ENCODE measurements at places on chromosomes 1 and 21. TPM values are rescaled to one million over a fixed set of nuclear protein-coding genes. Genes with fewer than 3 reads are reported as not detected.
A peak's percentile ranks its signal among the peaks of the same experiment; 100 is the strongest.

Gene TSEN15
- 22.7 TPM for polyA plus RNA-seq

DNA sequence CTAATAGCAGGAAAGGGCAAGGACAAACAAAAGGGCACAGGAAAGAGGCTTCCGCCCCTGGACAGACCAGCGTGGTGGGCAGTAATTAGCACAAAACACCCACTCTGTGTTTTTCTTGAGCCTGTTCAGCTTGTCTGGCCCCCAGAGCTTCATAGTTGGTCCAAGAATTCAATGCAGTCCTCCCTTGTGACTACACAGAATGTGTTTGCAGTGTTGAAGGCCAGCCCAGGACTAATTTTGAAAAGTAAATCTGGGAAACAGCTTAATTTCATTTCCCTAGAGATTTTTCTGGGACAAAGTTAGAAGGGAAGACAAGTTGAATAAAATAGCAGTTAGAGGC lies 49.2 kb upstream of the LMO4 start:
- no peak for DNase-seq

GRCh38 chr1:96208428-96208827 lies 513.2 kb upstream of the PTBP2 start:
- no peak for DNase-seq

DNA sequence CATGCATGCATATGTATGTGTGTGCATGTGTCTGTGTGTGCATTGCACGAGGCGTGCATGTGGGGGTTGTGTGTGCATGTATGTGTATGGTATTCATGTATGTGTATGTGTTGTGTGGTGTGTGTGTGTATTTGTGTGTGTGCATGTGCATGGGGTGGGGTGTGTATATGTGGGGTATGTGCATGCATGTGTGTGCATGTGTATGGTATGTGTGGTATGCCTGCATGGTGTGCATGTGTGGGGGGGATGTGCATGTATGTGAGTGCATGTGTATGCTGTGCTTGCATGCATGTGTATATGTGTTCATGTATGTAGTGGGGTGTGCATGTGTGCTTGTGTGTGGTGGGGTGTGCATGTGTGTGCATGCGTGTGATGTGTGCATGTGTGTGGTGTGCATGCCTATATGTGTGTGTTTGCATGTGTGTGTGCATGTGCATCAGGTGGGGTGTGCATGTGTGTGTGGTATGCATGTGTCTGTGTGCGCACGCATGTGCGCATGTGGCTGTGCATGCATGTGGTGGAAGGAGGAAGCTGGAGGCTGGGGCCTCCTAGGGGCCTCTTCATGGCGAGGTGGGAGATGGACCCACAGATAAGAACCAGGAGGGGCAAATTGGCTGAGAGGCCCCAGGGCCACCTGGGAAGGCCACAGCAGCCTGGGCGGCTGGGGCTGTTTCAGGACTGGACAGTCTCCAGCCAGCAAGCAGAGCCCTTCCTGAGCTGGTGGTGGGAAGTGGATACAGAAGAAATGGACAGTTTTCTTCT lies 35.9 kb upstream of the ARF1 start:
- no peak for DNase-seq

DNA sequence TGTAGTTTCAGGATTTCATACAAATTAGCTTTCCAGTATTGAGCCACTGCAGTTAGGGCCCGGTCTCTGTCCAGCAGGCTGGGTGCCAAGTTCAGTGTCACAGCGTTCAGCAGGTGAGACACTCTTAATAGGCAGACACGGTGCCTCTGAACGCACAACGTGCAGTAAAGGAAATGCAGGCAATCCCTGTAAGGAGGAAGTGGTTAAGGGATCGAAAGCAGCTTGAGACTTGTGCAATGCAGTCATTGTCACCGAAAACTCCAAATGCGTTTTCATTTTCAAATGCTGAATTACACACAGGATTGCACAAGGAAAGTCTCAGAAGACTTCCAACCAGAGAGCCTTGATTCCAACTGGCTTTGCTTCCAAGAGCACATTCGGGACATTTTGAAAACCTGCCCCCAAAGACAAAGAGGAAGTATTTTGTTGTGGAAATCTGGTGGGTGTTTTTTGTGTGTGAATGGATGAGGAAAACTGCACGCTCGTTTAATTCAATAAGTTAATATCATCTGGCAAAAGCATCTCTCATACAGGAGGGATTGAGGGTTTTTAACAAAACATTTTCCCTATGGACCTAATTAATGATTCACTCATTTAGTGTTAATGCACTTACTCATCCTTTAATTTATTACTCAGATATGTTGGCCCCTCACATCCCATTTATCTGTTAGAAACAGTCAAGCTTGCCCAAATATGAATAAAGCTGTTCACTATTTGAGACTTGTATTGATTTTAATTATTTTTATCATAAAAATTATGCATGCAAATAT lies 61.6 kb downstream of the PTGS2 start:
- no peak for DNase-seq

DNA sequence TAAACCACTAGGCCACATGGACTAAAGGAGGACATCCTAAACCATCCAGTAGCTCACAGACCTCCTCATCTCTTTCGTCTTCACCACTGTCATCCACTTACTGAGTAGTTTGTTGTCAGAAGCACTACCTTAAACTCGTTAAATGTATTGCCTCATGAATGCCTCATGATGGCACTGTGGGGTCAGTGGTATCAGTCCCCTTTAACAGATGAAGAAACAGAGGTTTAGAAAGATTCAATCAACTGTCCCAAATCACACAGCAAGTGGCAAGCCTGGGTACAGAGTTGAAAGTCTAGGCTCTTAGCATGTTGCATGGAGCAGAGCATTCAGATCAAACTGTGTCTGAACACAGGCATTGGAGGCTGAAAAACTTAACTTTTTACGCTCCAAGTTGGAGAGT lies 183.6 kb upstream of the KIAA0040 start:
- no peak for DNase-seq

- no peak for DNase-seq
Observed at GRCh38 chr1:177490036-177490639, 319.4 kb downstream of the BRINP2 start.

GRCh38 chr1:178606839-178607238 lies 93.9 kb downstream of the TEX35 start:
- no peak for DNase-seq

DNA sequence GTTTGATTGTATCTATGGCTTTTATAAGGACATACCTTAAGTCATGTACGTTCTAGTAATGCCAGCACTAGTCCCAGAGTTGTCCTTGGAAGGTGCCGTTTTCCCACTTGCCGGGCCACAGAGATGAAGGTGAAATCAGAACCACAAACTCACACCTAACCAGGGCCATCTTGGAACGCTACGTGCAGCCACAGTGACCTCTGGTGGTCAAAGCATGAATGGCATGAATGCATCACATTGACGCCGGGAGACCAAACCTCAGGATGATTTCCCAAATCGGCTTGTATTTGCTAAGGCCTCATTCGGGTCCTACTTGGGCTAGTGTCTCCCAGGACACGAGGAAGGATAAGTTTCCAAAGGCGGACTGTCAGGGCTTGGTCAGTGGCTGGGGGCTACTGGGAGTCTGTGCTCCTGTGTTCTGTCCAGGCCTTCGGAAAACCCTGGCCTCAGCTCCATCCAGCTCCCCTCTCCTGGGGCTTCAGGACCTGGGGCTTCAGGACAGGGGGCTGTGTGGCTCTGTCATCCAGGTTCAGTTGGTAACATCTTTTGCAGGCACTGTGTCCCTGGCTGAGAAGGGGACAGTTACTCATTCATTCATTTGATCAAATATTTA lies 260.5 kb downstream of the PRDM2 start:
- peak; percentile 33 for DNase-seq

GRCh38 chr21:46049890-46050667 lies 47.8 kb upstream of the COL6A2 start:
- DNase-seq = no peak

DNA sequence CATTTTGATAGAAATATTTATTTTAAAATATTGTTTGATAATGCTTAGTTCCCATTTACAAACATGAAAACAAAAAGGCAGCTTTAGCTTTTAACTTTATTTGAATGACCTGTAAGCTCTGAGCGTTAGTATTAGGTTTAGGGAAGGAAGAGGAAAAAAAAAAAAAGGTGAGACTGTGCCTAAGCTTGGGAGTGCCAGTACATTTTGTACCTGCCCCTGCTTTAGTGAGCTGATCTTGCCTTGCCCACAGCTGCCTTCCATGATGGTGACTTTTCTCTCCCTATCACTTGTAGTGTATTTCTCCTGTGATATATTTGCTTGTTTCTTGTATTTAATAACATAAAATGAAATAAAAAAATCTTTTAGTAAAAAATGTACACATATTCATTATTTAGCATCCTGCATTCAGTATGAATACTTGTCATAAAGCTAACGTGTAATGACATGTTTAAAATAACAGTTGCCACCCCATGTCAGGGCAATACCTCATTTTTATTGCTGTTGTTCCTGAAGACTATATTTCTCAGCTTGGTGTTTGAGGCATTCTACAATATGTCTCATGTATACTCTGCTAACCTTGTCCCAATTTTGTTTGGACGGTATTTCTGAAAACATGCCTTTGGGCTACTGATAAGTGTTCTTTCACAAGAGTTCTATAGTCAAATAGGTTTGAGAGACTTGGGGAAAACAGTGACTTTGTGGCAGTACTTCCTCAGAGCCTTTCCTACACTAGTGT lies 76.3 kb downstream of the NEK7 start:
- no peak for DNase-seq

Gene ERICH3
- polyA plus RNA-seq = 0.11 TPM

Gene SLC1A7
- polyA plus RNA-seq = 0.29 TPM

Gene PRAMEF25
- polyA plus RNA-seq = not detected

DNA sequence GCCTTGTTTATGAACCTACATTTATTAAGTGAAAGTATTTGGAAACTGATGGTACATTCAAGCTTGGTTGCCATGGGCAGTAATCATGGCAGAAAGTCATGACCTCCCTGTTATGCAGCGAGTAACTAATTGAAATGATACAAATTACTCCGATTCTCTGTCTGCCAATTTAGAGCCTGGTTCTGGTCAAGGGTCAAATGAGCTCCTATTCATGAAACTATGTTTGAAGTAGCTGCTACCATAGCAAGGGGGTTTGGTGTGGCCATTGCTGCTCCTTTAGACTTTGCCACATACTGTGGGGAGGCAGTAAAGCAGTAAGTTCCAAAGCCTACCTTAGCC lies 187.2 kb upstream of the FOXD3 start:
- no peak for DNase-seq

- DNase-seq = no peak
Observed at GRCh38 chr1:177809819-177810218, 160.0 kb downstream of the SEC16B start.

GRCh38 chr1:23777979-23778814 lies at the start of gene PITHD1:
PITHD1 (plus strand) TSS chr1:23778418; CDS start chr1:23778516, 98 bp downstream.
- DNase-seq = peak; percentile 59

- no peak for DNase-seq
Observed at GRCh38 chr1:916173-917075, 7.3 kb upstream of the SAMD11 start.

GRCh38 chr21:44612669-44613229 lies 870 bp downstream of the KRTAP10-8 start:
- DNase-seq = no peak

Gene TTC13
- 6.5 TPM for polyA plus RNA-seq

DNA sequence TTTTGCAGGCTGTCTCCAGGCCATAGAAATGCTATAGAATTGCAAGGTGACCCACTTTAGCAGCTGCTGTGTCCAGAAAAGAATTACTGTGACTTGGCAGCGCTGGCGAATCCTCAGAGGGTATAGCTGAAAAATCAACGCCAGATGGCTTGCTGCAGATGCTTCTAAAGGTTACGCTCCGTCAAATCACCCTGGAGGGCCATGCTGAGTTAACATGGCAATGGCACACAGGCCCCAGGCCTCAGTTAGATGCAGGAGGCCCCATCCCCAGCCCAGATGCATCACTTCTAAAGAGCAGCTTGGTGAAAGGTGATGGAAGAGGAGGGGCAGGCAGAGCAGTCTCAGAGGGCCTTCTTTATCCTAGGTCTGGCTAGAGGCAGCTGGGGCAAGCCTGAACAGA lies 18.0 kb downstream of the KIAA1614 start:
- DNase-seq = no peak

Gene IVL
- polyA plus RNA-seq = 9.5 TPM

GRCh38 chr21:15122241-15122640 lies 57.4 kb upstream of the NRIP1 start:
- no peak for DNase-seq

- DNase-seq = no peak
Observed at GRCh38 chr1:45260244-45260643, 53.8 kb upstream of the ZSWIM5 start.

GRCh38 chr21:36075171-36075570 lies 5.3 kb downstream of the CBR1 start:
- peak; percentile 15 for DNase-seq

Gene S100A6
- polyA plus RNA-seq = 1,706 TPM

Gene KNCN
- polyA plus RNA-seq = not detected

GRCh38 chr1:54297596-54298283 lies 97.8 kb downstream of the MRPL37 start:
- no peak for DNase-seq

GRCh38 chr1:212167098-212167497 lies 118.1 kb upstream of the PPP2R5A start:
- DNase-seq = no peak

DNA sequence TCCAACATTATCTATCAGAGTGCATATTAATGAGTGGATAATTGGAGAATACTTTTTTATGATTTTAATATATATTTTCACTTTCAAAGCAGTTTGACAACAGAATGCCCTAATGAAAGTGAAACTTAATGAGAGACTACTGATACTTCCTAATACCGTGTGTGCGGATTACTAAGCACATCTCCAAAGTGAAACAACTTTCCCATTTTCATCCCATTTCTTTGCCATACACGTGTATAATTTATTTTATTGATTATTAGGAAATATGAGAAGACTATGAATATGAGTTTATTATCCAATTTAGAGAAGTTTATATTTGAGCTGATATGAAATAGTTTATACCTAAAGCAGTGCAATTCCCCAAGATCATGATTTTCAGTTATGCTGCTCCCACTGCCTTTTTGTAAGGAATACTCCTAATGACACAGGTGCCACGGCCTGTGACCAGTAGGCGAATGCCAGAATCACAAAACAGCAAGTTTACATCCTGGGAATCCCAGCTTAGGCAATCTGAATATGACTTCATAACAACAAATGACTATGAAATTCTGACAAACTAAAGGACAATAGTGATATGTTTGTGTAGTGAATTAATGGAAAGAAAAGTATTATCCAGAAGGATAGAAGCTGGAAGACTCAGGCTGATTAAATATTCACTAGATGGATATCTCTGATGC lies 202.9 kb downstream of the NCAM2 start:
- no peak for DNase-seq

GRCh38 chr1:45929257-45929687 lies 125.9 kb downstream of the MAST2 start:
- no peak for DNase-seq

Gene ITLN2
- 0.37 TPM for polyA plus RNA-seq

DNA sequence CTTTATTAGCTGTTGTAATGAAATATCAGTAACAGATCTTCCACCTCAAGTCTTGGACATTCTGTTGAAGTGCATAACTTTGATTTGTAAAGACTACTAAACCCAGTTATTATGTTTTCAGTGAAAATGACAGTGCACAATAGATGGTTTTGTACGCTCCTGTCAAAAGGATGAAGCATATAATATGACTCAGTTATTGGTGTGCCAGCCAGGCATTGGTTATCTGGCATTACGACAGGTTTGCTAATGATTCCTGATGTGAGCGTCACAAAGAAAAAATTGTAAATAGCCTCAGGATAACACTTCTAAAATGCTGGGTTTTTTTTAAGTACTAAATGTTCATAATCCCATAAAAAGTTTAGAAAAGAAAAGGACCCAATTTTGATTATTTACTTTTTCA lies 147.9 kb downstream of the MAGI3 start:
- DNase-seq = no peak

Data from urinary bladder (tissue), 4 donors.